Glutamatergic neuron (in vitro differentiated cells): ENCODE measurements at places on chromosomes 1 and 21.

DNA sequence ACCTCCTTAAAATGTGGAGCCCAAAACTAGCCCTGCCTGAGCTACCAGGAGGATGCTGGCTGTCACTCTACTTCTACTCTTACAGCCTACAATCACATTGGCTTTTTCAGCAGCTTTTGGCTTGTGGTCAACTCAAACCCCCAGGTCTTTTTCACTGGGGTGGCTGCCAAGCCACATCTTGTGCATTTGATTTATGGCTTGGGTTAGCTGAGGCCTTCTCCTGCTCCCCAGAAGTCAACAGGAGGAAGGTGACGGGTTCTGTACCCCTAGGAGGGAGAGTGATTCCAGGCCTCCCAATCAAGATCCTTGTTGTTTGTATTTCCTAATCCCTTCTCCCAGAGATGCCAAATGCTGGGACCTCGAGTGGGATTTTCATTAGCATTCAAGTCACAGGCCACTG lies 124.3 kb downstream of the LACTBL1 start:
- no peak for DNase-seq

DNA sequence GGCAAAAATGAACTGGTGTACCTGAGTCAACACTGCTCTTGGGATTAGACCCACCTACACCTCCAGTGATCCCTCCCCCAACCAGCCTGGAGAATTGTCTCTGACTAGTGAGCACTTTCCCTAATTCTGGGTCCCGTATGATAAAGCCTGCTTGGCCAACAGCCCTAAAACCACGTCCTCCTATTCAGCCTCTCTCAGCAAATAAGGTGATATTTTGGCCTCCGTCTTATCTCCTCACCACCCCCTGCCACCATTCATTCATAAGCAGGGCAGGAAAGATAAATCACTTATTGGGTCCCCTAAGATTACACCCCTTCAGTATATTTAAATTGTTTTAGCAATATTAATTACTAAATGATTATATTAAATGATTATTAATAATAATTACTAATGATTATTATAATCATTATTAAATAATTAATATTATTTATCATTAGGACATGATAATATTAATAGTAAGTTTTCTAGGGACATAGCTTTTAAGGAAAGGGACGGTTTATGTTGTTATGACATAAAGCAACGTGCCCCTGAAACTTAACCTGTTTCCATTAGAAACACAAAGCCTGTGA lies 108.0 kb downstream of the DUSP10 start:
- no peak for DNase-seq

DNA sequence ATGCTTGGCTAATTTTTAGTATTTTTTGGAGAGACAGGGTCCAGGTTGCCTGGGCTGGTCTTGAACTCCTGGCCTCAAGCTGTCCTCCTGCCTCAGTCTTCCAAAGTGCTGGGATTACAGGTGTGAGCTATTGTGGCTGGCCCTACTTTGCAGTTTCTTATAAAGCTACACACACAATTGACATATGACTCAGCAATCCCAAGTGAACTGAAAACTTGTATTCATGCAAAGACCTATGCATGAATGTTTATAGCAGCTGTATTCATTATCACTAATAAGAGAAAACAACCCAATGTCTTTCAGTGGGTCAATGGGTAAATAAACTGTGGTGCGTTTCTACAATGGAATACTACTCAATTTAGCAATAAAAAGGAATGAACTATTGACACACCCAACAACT lies 103.1 kb downstream of the MRPS6 start:
- DNase-seq, result no peak

DNA sequence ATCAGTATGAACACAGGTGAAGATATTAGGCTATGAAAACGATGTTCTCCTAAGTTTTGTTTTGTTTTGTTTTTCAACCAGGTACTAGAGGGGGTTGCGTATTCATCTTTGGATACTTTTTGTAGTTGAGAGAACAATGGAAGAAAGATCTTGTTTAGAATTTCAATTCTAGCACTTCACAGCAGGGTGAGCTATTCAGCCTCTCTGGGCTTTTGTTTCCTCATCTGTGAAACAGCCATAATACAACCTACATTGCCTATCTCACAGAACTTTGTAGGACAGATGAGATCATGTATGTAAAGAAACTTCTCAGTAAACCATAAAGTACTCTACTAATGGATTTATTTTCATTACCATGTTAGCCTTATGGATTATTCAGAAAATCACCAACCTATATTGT lies 199.5 kb downstream of the GPATCH2 start:
- DNase-seq, result no peak

- no peak for DNase-seq
These were observed 4.4 kb upstream of the FLVCR1 start for GRCh38 chr1:212853658-212854057.

- no peak for DNase-seq
These were observed 22.9 kb downstream of the PLXNA2 start for GRCh38 chr1:208221291-208221622.

DNA sequence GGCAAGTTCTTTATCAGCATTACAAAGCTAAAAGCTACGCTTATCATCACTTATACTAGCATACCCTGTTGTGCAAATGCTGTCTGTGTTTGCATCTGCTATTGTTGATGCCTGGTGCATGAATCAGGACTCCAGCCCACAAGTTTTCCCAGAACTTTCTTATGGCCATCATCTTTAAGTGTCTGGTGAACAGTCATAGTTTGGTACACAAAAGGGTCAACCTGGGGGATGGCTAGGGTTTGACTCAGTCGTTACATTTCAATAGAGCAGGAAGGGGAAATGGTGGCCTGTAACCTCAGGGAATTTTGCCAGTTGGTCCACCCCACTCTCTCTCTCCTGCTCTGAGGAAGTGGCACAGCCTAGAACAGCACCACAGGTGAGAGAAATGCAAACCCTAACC lies 35.4 kb downstream of the SELL start:
- DNase-seq, result no peak

DNA sequence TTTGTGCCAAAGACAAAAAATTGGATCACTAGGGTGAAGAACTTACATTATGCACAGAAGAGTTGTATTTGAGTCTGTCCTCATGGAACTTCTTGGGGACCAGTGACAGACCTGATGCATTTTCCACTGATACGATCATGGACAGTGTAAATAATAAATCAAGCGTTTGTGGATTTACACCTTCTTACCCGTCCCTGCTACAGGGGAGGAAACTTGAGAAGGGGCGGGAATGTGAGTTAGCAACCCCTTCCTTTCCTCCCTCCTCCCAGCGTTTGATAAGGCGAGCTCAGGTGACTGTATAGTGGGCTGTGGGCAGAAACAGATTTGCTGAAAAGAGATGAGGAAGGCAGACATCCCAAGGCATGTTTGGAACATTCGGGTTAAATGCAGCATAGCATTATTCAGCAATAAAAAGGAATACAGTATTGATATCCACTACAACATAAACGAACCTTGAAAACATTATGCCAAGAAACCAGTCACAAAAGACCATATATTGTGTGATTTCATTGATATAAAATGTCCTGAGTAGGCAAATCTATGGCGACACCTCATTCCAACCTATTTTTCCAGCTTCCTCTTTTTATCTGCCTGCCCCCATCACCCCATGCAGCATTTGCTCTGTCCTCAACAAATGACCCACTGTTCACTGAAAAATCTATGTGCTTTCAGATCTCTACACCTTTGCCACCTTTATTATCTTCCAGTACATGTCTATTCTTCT lies 128.7 kb downstream of the ZZZ3 start:
- DNase-seq, result no peak

DNA sequence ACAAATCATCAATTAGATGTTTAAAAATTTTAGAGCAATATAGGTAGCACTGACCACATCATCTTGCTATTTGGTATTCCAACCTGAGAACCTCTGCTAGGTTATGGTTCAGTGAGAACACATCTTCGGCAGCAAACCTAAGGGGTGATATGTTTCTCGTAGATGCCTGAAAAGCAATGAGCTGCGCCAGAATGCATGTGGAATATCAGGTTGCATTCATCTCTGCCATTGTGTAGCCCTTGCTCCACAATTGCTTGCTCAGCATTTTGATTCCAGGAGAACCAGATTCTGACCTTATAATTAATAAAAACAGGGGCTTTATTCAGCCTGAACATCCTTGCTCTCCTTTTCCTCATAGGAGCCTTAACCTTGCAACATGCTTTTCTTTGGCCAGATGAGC lies 408.1 kb downstream of the USH2A start:
- DNase-seq, result no peak

DNA sequence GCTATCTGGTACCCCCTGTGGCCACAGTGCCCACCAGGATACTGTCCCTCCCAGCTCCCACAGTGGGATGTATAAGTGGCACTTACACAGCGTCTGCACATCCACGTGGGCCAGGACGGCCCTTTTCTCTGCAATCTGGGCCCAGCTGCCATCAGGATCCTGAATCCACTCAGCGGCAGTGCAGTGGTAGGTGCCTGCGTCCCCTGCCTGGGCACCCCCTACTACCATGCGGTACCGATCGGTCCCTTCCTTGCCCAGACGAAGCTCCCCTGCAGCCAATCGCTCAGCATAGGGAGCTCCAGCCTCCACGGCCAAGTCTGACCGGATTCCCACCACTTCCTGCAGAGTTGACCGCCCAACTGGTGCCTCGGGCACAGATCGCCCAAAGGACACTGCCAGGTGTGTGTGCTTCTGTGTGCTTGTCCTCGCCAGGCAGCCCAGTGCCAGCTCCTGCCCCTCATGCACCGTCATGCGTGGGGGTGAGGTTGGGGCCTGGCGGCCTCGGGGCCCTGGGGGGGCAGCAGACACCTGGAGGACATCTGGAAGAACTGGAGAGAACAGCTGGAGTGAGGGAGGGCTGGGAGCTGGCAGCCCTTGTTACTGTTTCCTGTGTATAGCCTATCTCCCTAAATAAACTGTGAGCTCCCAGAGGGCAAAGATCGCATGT lies 4.7 kb downstream of the IGSF8 start:
- no peak for DNase-seq

DNA sequence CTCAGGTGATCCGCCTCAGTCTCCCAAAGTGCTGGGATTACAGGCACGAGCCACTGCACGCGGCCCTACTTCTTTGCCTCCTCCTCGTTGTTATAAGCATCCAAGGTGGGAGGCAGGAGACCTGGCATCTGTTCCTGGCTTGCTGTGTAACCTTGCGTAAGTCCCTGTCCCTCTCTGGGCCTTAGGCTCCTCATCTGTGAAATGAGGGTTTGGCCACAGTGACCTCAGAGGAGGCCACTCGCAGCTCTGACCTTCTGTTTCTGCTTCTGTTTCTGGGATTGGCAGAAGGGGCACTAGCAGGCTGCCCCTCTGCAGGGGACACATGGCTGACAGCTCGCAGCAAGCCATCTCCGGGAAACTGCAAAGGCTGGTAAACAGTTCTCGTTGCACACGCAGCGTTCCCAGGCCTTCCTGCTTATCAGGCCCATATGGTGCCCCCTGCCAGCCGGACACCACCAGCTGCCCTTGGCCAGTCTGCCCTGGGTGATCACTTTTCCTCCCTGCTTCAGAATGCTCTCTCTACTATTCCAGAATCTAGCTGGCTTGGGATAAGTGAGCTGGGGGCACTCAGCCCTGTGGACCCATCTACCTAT lies 2.6 kb upstream of the LDLRAP1 start:
- peak; percentile 50 for DNase-seq

- DNase-seq, result no peak
These were observed 10.7 kb downstream of the TAF13 start for GRCh38 chr1:109065137-109065536.
